ENCODE measurements at places on chromosomes 7 and 10. TPM values are rescaled to one million over a fixed set of nuclear protein-coding genes. Genes with fewer than 3 reads are reported as not detected.
A peak's percentile ranks its signal among the peaks of the same experiment; 100 is the strongest.

The SLC16A12 gene
- total RNA-seq = 0.77 TPM

The GNG11 gene
- 0.68 TPM for total RNA-seq

The PTPN20 gene
- total RNA-seq = not detected

The ATE1 gene
- total RNA-seq = 25.3 TPM

The WDFY4 gene
- total RNA-seq = not detected

DNA sequence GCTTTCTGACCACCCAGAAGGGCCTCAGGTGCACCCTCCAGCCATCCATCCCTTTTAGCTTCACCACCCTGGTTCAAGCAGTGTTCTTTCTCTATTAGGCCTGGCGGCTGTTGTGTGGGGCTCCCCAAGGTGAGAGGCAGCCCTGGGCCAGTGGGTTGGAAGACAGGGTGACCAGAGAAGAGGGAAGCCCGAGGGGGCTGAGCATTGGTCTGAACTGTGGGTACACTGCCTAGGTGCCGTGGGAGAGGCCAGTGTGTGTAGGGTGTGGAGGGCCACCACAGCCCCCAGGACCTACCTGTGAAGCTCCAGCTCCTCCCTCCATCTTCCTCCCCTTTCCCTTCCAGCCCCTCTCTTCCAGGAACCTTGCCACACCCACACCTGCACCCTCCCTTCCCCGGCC lies 9.1 kb upstream of the MTPAP start:
- DNase-seq = no peak

DNA sequence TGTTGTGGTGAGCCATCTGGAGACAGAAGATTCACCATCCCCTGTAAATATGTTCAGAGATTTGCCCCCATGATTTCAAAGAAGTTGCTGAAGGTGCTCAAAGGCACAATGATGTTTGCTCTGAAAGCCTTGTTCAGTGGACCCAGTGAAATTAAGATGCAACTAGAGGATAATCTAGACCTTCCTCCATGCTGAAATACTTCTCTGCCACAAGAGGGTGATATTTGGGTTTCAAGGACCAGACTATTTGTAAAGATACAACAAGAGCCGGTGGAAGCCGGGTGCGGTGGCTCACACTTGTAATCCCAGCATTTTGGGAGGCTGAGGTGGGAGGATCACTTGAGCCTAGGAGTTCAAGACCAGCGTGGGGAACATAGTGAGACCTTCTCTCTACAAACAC lies 13.5 kb upstream of the MSRB2 start:
- DNase-seq = no peak

- DNase-seq = no peak
These were observed 386.2 kb downstream of the GALNT17 start for GRCh38 chr7:71517940-71518699.

DNA sequence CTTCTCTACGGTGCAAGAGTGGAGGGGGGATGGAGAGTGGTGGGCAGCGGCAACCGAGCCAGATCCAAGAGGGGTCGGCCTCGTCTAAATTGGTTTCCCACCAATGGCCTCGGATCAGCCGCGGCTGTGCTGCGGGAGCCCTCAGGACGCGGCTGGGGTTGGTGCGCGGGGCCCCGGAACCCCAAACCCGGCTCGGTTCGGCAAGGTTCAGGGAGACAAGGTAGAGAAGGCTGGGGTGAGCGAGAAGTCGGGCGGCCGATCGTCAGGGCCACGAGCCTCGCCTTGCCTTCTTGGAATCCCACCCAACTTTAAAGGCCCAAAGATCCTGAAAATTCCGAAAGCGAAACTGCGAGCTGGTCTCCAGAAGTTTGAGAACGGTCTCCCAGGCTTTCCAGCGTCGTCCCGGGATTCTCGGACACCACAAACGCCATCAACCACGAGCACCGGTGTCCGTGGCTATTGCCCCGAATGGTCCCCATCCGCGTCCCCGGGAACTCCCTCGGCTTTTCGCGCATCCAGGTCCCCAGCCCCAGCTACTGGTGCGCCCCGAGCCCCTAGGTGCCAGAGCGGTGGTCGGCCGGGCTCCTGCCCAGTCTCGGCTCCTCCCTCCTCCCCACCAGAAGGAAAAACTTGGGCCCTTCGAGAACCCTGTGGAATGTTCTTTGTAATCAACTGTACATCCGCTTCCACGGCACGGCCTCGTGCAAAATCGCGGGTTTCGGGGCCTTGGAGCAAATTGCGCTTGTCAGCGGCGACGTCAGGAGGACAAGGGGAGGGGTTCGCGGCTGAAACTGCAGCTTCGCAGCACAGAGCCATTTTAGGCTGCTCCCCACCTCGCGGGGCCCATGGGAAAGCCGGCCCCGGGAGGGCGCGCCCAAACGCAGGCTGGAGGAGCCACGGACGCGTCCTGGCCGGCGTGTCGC lies 3.2 kb downstream of the SFMBT2 start:
- DNase-seq = peak; percentile 54

All from H9 (cell line).